ENCODE measurements at places on chromosomes 3 and 15.
A peak's percentile ranks its signal among the peaks of the same experiment; 100 is the strongest.

DNA sequence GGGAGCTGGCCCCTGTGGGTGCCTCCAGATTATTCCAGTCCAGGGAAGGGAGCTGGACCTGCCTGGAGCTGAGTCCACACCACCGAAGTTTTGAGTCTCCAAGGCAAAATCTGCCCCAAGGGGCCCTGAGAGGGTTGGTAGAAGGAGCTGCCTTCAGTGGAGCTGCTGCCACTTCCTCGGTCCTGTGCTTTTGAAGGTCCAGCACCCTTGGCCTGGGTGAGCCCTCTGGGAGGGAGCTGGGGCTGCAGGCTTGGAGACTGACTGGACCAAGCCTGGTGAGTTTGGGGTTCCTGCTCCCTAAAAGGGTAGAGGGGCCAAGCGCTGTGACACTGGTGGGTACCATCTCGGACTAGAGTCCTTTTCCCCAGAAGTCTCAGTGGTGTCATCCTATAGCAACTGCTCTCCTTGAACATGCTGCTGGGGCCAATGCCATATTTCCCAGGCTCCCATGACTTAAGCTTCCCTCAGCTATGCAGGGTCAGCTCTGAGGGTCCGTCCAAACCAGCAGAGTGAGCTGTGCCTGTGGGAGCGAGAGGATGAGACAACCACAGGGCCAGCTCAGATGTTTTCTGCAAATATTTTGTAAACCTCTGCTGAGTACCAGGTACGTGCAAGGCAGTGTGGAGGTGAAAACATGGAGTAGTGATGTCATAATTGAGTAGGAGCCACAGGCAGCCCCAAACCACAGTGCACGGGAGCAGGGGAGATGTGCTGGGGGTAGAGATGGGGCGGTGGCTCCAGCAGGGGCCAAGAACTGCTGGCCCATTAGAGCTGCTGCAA, 96.0 kb downstream of the ABHD5 start:
- no peak for DNase-seq

GRCh38 chr3:4107430-4107829, 195.7 kb upstream of the SETMAR start:
- no peak for DNase-seq

- DNase-seq, result no peak
Measured at GRCh38 chr3:129727707-129728106, 121.2 kb upstream of the PLXND1 start.

DNA sequence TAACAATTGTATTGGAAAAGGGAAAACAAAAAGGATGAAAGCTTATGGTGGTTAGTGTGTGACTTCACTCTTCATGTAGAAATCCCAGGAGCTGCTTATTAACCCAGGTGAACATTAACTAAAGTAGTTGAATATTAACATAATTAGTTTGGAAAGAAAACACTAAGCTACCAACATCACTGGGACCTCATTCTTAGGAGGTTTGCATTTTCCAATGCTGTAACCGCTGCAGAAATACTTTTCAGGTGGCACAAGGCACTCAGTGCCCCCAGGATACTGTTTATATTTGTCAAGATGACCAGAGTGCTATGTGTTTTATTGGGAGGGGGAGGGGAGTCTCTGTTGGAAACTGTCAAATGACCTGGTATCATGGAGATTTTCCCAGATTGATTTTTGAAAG, 25.9 kb upstream of the VILL start:
- DNase-seq, result no peak

GRCh38 chr15:38899300-38899699, 334.7 kb upstream of the RASGRP1 start:
- no peak for DNase-seq

GRCh38 chr3:107916171-107916570, 174.7 kb downstream of the CD47 start:
- DNase-seq, result no peak

- no peak for DNase-seq
Measured at GRCh38 chr3:150797155-150797554, 34.2 kb upstream of the SIAH2 start.

DNA sequence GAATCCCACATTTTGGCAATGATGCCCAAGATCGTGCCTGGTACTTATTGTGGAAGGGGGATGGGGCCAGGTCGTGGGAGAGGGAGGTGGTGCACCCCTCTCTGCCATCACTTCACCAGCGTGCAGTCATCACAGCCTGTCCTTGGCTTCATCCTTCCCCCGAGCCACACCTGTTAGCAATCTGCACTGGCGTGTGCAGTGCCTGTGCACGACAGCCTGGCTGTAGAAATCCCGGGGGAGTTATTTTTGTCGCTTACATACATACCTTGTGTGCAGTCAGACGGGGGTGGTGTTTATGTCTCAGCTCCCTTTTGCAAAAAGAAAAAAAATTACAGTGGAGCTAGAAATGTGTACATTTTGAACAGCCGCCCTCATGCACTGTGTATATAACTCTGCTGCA, 216.0 kb downstream of the TLE3 start:
- no peak for DNase-seq

GRCh38 chr15:26146202-26146601, 283.1 kb upstream of the ATP10A start:
- DNase-seq, result no peak

DNA sequence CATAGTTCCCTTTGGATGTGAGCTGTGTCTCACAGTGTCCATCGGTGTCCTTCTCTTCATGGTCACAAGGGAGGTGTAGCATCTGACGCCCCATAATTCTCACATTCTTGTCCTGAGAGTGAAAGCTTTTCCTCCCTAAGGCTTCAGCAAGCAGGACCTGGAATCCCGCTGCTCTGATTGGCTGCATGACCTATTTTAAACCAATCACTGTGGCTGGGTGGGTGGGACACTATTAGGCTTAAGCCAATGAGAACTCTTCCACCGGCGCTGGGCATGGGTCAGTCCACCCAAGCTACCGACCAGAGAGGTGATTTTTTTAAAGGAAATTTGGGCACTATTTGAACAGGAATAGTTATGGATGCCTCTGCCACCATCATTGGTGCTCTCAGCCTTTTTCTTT, 385.9 kb downstream of the MFSD1 start:
- no peak for DNase-seq

GRCh38 chr15:55549305-55549704, 38.8 kb downstream of the PYGO1 start:
- no peak for DNase-seq

DNA sequence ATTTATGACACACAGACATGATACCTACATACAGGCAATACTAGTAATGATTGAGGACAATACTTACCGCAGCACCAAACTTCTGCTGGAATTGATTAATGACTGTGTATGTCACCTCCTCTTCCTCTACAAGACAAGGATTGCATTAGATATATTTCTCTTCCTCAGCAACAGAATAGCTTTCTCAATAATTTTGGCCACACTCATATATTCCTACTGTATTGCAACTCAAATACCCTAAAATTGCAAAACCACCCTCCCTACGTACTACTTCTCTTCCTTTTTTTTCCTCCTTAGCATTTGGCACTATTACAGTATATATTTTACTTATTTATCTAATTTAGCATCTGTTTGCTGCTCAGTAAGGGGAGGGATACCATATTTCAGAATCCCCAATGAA, 14.8 kb downstream of the EXD1 start:
- DNase-seq, result no peak

- DNase-seq, result no peak
Measured at GRCh38 chr15:93302080-93302765, 213.2 kb upstream of the RGMA start.

DNA sequence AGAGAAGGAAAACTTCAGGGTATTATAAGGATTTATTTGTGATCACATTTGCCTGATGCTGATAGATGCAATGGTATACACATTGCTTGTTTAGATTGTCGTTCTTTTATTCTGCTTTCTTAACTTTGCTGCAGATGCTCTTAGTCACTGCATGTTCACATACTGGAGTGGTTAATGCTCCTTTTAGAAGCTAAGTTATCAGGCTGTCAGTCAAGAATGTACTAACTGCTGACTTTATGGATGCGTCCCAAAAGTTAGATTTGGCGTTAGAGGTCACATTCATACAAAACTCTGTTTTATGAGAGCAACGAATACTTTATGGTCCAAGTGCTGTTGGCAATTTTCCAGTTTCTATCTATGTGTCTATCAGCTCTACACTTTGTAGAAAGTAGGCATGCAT, 160.7 kb downstream of the BBX start:
- DNase-seq, result no peak

DNA sequence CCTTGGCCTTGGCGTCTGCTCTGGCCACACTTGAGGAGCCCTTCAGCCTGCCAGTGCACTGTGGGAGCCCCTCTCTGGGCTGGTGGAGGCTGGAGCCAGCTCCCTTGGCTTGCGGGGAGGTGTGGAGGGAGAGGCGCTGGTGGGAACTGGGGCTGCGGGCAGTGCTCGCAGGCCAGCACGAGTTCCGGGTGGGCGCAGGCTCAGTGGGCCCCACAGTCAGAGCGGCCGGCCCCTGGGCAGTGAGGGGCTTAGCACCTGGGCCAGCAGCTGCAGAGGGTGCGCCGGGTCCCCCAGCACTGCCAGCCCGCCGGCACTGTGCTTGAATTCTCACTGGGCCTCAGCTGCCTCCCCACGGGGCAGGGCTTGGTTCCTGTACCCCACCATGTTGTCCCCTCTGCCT, 68.7 kb upstream of the KCNAB1 start:
- DNase-seq, result no peak

DNA sequence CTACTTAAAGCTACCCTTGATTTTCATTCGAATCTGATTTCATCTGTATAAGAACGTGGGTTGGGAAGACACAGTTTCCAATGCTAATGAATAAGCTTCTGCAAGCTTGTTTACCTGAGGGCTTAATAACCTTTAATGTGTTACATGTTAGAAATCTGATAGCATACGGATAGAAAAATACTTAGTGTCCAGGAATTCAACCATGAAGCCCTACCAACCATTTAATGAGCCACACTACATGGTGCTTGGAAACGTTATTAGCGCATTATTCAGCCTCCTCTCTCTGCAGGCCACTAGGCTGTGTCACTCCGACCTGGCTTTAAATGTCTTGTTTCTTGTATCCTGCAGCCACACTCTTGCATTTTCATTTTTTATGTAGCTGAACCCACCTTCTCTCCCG, 1.6 kb downstream of the FAM81A start:
- DNase-seq, result no peak

GRCh38 chr3:161069511-161070251, 35.5 kb downstream of the B3GALNT1 start:
- DNase-seq, result no peak

GRCh38 chr15:63826528-63826927, 7.2 kb downstream of the HERC1 start:
- no peak for DNase-seq

DNA sequence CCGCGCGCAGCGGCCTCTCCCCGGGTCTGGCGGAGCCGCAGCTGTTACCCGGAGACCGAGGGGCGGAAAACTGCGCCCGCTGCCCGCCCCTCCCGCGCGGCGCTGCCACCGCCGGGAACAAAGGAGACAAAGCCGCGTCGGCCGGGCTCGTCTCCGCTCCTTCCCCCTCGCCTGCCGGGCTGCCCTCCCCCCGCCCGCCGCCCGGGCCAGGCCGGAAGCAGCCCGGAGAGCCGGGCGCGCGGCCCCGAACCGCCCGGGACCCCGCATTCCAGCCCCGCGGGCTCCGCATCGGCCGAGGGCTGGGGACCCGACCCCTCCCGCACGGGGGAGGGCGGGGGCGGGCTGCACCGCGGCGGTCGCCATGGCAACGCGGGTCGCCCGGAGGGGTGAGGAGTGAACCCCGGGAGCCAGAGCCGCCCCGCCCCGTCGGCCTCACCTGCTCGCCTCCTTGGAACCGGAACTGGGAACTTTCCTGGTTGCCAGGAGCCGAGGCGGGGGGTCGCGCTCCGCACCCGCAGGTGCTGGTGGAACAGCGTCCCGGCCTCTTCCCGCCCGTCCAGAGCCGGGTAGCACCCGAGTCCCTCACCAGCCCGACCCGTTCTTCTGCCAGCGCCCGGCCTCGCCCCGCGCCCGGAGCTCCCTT, 448 bp downstream of the PLXNB1 start:
- peak; percentile 82 for DNase-seq

GRCh38 chr3:170128977-170129431, 52.5 kb downstream of the PHC3 start:
- DNase-seq, result no peak

DNA sequence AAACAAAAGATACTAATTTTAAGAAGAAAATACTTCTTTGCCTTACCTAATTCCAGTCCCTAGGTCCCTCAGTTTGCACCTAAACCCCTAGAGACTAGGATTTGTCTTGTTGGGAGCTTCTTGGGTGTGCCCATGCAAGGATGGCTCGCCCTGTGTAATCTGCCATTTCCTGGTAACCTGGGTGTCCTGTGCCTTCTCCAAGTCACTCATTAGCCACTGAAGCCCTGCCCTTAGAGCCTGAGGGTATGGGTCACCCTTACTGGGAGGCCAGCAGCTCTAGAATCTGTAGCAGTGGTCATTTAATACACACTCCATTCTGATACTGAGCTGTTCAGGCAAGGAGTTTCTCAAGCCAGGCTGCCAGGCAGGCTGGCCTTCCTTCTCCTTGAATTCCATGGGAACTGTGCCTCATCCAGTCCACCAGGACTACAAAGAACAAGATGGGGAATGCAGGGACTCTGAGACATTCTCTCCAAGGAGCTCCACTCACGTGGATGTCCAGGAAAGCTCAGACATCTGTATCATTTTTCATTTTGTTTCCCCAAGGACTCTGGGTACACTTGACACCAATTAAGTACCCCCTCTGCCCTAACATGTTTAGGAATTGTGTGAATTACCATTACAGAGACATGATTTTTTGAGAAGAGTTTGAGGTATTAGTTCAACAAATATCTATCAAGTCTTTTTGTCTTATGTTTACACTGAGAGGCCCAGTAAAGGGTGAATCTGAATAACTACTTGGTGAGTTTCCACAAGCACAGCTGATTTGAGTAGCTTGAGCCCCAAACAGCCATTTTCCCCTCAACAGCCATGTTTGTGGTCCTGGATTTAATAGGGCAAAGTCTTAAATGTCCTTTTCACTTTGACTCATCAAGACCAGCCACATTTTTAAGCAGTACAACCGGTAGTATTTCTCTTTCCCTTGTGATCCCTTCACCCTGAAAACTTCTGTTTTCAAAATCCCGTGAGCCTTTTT, 52.6 kb downstream of the ARNT2 start:
- no peak for DNase-seq

- no peak for DNase-seq
Measured at GRCh38 chr3:93904568-93904967, 69.1 kb downstream of the PROS1 start.

GRCh38 chr3:11273891-11274291, 1.7 kb downstream of the ATG7 start:
- no peak for DNase-seq

- no peak for DNase-seq
Measured at GRCh38 chr3:143726727-143727126, 121.5 kb downstream of the SLC9A9 start.

- no peak for DNase-seq
Measured at GRCh38 chr15:35141743-35142471, 56.8 kb upstream of the NANOGP8 start.

DNA sequence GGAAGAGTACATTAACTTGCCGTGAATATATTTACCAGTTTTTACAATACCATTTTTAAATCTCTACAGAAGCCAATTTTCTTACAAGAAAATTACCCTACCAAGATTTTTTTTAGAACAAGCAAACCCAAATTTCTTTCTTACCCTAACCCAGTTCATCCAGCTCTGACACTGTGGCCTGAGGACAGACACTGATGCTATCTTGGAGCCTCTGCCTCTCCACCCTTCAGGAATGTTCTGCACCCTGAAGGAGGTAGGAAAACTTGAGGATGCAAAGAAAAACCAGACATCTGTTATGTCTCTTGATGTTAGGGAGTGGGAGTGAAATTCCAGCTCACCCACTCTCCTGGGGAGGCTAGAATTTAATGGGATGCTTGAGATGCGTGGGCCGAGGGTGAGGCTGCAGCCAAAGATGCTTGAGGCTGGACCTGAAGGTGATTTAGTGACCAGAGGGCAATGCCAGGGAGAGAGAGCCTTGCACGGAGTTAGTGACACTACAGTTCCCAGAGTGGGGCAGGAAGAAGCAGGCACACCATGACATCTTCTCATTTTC, 69.9 kb downstream of the LIPC start:
- DNase-seq, result no peak
